ENCODE measurements at places on chromosomes 4 and X.
A peak's percentile ranks its signal among the peaks of the same experiment; 100 is the strongest.

GRCh38 chrX:78331708-78332107 lies 4.3 kb upstream of the CYSLTR1 start:
- DNase-seq = peak; percentile 14

GRCh38 chr4:81631958-81632441 lies 160.3 kb upstream of the RASGEF1B start:
- no peak for DNase-seq

DNA sequence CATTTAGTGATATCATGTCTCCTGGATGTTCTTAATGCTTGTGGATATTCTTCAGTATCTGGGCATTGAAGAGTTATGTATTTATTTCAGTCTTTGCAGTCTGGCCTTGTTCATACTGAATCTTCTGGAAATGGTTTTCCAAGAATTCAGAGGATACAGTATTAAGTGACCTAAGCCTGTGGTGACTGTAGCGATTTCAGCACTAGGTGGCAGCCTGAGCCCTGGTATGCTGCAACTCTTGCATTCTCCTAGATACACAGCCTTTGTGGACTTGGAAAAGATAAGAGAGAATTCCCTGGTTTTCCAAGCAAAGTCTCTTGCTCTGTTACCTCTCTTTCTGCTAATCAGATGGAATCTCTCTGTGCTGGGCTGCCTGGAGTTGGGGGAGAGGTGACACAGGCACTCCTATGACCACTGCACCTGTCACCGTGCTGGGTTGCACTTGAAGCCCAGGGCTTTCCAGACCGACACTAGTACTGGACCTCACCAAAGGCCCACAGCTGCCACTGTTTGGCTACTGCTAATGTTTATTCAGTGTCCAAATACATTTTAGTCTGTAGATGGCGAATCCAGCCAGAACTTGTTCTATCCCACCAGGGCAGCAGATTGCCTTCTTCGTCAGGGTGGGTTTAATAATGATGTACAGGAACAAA lies 19.3 kb upstream of the SPIN2A start:
- DNase-seq = peak; percentile 21

- no peak for DNase-seq
Measured at GRCh38 chr4:177667687-177668086, 225.4 kb upstream of the AGA start.

GRCh38 chrX:50721764-50722521 lies 92.1 kb downstream of the SHROOM4 start:
- DNase-seq = no peak
